Amniotic stem cell (primary cell): ENCODE measurements at places on chromosomes 13 and 19.

- DNase-seq = no peak
These were observed 13.1 kb downstream of the DDX39A start for GRCh38 chr19:14405758-14406644.

- DNase-seq = no peak
These were observed 374.3 kb downstream of the EFNB2 start for GRCh38 chr13:106161146-106161545.

DNA sequence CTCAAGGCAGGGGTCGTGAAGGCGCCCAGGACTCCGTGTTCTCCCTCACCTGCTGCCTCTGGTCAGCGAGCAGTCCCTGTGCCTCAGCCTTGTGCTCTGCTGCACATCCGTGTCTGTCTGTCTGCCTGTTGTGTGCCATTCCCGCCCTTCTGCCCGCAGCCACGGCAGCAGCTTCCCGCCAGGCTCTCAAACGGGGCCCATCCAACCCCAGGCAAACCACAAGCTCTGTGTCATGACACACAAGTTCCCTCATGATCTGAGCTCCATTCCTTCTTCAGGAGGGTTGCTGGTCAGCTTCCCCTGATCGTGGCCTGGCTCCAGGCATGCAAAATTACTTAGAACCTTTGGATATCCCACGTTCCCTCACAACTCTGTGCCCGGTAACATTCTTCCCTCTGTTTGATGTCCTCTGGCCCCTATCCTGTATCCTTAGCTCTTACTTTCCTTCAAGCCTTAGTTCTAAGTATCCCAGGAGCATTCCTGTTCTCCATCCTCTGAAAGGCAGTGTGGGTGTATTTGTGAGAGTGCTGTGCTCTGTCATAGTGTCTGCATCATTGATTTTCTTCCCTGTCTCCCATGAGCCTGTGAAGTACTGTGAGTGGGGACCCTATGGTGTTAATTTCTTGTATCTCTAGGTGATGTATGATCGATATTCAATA lies 3.2 kb downstream of the GPR183 start:
- no peak for DNase-seq

DNA sequence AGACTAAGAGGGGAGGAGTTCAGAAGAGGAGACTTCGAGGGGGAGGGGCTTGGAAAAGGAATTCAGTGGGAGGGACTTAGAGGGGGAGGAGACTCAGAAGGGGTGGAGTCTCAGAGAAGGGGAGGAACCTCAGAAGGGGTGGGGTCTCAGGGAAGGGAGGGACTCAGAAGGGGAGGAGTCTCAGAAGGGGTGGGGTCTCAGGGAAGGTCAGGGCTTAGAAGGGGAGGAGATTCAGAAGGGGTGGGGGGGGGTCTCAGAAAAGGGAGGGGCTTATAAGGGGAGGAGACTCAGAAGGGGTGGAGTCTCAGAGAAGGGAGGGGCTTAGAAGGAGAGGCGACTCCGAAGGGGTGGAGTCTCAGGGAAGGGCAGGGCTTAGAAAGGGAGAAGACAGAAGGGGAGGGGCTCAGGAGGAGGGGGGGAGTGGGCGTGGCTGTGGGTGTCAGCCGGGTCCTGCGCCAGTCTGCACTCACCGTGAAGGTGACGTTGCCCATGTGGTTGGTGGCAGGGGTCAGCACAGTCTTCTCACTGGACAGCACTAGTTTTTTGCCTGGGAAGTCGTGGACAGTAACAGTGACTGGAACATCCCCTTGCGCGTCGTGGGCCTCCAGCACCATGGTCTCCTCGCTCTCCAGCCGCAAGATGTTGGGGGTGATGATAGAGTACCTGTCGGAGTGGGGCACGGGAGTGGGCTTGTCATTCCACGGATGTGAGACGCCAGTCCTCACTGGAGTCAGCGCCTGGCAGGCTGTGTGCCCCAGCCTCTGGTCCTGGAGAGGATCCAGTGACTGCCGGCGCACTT lies 1.5 kb downstream of the C3 start:
- DNase-seq = no peak

- DNase-seq = no peak
These were observed 860.3 kb downstream of the DIAPH3 start for GRCh38 chr13:59303433-59303832.

- no peak for DNase-seq
These were observed 13.2 kb downstream of the GADD45B start for GRCh38 chr19:2488942-2489731.

GRCh38 chr13:58955546-58956385 lies 1208.0 kb downstream of the DIAPH3 start:
- DNase-seq = no peak

GRCh38 chr13:99614465-99614885 lies 113.2 kb downstream of the TM9SF2 start:
- no peak for DNase-seq

DNA sequence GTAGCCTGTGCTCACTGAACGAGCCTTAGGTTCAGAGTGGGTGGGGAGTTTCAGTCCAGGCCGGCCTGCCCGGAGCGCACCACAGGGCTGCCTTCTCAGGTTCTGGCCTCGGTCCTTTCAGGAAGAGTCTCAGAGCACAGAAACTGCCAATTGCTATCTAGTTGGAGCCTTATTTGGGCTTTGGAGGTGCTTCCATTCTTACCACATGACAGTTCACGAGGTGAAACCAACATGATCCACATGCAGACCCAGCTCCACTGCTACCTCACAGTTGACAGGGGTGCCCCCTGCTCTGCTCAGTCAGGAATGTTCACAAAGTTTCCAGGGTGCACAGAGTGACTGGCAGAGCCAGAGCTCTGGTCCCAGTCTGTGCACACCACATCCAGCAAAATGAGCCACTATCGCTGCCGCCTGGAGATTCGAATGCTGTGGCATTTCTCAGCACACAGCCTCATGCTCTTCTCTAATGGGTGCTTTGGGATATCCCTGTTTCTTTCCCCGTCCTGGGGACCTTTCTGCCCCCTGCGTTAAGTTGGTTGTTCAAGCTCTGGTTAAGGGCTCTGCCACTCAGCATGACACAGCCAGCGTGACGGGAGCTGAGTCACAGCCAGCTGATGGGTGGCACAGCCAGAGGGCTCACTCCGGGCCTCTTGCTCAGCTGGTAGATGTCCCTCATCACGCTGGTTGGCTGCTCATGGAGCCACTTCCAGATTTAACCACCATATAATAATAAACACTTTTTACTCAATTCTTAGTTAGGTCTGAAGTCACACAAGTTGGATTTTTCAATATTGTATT lies 7.5 kb upstream of the SACS start:
- DNase-seq = no peak

- no peak for DNase-seq
These were observed 280.8 kb downstream of the DCT start for GRCh38 chr13:94198681-94199080.

DNA sequence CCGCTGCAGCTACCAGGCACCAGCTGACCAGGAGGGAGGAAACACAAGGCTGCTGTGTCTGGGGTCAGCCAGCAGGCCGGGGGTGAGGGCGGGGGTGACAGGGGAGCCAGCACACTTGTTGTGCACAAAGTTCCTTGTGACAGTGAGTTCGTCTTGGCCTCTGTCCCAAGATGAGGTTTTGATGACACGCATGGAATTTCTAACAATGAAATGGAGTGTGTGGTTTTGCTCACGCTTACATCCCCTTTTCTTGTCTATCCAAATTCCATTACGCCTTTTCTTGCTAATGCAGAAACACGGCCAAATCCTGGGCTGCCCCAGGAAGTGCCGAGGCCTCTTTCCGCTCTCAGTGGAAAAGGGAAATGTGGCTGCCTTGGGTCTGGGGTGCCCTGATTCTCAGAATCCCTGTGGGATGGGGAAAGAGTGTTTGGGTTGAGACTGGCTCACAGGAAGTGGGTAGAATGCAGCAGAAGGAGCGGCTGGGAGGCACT lies 73.8 kb downstream of the GADD45B start:
- DNase-seq = no peak

DNA sequence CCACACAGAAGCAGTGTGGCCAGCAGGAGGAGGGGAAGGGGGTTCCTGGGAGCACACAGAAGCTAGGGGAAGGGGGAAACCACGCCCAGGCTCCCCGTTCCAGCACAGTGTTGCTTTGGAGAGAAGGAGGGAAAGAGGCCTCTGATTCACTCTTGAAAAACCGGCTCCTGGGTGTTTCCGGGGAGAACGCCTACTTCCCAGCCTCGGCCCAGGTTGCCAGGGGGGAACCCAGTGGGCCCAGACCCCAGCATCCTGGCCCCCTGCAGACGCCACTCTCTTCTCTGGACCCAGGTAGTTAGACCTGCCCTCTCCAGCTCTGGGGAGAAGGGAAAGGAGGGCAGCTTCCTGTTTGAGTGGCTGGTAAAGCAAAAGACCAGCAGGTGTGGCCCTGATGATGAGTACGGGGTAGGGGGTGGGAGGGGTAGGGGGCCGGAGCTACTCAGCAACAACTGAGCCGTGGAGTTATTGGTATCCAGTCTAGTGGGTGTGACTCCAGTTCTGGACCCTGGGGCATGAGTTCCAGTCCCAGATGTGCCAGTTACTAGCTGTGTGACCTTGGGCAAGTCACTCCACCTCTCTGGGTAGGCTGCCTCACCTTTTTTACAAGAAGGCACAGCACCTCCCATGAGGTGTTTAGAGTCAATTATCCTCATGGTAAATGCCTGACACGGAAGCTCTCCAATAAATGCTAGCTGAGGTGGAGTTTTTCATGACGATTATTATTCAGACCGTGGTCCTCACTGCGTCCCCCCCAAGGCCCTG lies 836 bp downstream of the GIPC1 start:
- no peak for DNase-seq

DNA sequence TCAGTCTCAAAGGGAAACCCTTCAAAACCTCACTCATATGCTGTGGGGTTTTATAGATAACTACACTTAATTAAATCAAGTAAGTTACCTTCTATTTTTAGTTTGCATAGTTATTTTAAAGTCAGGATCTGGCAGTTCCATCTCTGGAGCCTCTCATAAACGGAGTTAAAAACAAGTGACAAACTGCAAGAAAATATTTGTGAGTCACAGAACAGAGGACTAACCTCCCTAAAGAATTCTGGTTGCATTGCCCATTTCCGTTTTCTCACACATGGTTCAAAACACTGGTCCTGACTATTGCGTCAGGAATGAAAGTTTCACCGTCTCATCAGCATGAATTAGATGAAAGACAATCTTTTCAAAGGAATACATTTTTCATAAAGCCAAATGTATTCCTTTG lies 10.6 kb downstream of the RXFP2 start:
- peak; percentile 80 for DNase-seq

DNA sequence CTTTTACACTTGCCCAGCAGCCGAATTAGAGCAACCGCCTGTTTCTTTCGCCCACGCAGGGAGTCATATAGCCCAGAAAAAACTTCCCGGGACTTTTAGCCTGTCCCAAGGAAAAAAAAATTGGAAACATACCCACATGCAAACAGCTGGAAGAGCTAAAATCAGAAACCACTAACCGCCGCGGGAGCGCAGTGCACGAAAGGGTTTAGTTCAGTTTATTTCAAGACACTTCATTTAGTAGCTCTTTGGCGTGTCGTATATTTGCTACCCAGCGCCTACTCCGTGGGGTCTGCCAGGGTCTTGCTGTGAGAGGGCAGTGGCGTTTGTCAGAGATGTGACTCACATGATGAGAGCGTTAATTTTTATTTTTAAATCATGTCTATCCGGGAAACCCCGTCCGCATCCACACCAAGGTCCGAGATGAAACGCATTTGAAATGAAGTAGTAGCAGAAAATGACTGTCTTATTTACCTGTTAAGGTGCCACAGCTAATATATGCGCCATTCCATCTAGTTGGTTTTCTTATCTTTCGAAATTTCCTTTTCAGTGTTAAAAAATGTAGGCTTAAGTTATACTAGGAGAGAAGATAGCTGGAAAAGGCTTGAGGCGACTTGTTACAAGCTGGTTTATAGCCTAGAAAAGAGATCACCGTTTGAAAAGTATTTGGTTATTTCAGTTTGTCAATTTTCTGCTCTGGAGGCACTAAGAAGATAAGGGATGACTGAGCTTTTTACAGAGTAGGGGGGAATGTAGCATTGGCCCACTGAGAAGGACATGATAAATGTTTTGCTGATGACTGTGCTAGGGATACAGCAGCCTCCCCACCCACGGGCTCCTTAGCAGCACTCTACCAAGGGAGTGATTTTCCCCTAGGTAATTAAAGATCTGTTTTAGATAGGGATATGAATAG lies 1.7 kb downstream of the KLF5 start:
- DNase-seq = peak; percentile 31

- DNase-seq = no peak
These were observed 239.7 kb downstream of the DNAJC15 start for GRCh38 chr13:43263047-43263446.

GRCh38 chr13:52775511-52775910 lies 35.9 kb upstream of the CNMD start:
- no peak for DNase-seq

DNA sequence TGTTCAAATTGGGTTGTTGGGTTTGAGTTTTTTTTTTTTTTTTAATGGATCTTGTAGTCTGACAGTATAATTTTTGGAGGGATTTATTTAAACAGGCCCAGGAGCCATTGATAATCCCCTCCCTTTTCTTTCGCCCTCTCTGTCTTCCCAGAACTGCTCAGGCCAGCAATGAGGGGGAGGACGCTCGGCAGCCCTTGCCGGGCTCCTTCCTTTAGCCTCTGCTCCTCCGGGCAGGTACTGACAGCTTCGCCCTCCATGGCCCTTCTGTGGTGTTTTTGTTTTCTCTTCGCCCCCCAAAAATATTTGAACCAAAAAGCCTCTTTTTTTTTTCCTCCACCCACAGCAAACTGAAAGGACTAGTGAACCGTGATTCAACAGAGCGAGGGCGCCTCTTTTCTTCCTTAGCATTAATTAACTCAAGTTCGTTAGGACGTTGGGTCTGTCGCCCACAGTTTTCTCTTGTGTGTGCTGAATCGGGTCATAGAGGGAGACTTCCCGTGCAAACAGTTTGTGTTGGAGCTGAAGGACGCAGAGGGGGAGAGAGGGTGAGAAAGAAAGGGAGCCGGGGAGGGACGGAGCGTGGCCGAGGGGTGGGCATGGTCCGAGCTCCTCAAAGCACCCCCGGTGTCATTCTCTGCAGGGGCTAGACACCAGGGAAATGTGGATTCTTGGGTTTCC lies 21.5 kb downstream of the NFIX start:
- no peak for DNase-seq

DNA sequence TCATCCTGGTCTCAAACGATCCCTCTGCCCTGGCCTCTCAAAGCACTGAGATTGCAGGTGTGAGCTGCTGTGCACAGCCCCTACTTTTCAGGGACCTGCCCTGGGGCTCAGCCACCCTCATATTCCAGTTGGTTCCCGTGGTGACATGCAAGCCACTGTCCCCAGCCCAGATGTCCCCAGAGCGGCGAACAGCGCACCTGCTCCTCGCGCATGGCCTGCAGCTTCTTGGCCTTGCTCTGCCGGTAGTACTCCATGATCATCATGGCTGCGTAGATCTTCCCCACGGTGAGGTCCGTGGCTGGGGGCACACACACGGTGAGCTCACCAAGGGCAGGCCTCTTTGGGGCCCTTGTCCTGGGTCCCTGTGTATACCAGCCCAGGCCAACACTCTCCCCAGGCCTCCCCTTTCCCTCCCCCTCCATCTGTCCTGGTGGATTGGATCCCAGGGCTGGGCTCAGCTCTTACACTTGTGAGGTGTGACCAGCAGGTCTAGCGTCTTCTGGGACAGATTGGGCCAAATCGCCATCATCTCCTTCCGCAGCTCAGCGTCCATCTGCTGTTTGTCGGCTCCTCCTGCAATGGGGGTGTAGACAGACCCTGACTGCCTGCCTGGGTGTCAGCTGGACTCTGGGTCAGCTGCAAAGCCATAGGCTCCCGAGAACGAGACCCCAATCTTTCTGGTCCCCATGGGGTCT lies 64.0 kb downstream of the IER2 start:
- no peak for DNase-seq

GRCh38 chr19:50569938-50570540 lies 1.8 kb upstream of the LRRC4B start:
- DNase-seq = no peak
